ENCODE measurements at places on chromosomes 16 and 17. TPM values are rescaled to one million over a fixed set of nuclear protein-coding genes. Genes with fewer than 3 reads are reported as not detected.

LITAFD gene
- not detected for total RNA-seq

KRT24 gene
- not detected for total RNA-seq

PRR14 gene
- 46.2 TPM for total RNA-seq

PRR29 gene
- total RNA-seq = 5.3 TPM

DNAAF1 gene
- total RNA-seq = 13.1 TPM

KRTAP2-1 gene
- total RNA-seq = not detected

PIPOX gene
- total RNA-seq = 1.6 TPM

GSDMA gene
- total RNA-seq = 0.14 TPM

SGCA gene
- total RNA-seq = 1.6 TPM

All from upper lobe of left lung (tissue), 6 donors.